Kidney (tissue), 22 donors: ENCODE measurements at places on chromosomes 3 and 15.

DNA sequence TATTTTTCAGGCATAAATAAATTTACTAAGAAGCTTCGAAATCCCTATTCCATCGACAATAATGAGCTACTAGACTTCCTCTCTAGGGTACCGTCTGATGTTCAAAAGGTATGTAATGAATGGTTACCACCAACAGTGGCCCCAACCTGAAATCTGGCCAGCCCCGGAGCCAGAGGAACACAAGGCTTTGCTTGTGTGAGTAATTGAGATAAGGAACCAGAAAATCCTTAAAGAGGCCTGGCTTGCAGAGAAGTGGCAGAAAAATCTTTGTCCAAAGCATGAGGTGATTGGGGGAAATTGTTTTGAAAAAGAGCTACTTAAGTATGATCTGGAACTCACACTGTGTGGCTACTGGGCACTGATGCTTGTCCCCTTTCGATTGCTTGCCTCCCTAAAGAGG lies 245.3 kb downstream of the MCTP2 start:
- DNase-seq, result no peak

GRCh38 chr3:89859757-89860156 lies 752.3 kb downstream of the EPHA3 start:
- DNase-seq, result no peak

- no peak for DNase-seq
These were observed 62.9 kb downstream of the KLF15 start for GRCh38 chr3:126294211-126294808.

GRCh38 chr3:88621586-88621985 lies 471.8 kb downstream of the C3orf38 start:
- DNase-seq, result no peak

DNA sequence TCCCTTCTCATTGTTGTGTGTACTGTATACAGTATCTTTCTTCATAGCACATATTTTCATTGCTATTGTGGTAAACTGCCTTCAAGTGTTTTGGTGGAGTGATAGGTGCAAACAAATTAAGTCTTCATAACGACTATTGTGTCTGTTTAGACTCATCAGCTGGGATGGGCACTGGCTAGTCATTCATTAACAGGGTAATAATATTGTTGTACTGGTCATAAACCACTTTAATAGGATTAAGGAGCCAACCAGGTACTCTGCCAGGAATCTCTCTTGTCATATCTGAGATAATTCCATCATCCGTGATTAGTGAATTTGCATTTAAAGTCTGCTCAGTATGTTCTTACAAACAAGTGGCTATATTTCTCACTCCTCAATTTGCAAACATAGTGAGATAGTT lies 10.2 kb upstream of the TMEM45A start:
- DNase-seq, result no peak

DNA sequence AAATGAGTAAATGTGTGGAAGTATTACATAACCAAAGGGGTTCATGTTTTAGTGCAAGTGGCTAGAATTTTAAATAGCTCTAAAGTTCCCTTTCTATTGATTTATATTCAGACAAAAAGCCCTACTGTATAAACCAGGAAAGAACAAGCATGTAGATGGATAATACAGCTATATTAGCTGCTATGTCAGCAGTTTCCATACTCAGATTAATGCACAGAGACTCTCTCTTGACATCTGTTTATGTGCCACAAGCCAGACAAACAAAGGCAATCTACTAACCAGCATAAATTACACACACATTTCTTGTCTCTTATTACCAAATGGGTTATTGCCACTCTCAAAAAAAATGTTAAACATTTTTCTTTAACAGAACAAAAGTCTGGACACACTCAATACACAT lies 760.1 kb upstream of the NECTIN3 start:
- peak; percentile 1 for DNase-seq

- no peak for DNase-seq
These were observed 199.5 kb upstream of the TBL1XR1 start for GRCh38 chr3:177396733-177397132.

DNA sequence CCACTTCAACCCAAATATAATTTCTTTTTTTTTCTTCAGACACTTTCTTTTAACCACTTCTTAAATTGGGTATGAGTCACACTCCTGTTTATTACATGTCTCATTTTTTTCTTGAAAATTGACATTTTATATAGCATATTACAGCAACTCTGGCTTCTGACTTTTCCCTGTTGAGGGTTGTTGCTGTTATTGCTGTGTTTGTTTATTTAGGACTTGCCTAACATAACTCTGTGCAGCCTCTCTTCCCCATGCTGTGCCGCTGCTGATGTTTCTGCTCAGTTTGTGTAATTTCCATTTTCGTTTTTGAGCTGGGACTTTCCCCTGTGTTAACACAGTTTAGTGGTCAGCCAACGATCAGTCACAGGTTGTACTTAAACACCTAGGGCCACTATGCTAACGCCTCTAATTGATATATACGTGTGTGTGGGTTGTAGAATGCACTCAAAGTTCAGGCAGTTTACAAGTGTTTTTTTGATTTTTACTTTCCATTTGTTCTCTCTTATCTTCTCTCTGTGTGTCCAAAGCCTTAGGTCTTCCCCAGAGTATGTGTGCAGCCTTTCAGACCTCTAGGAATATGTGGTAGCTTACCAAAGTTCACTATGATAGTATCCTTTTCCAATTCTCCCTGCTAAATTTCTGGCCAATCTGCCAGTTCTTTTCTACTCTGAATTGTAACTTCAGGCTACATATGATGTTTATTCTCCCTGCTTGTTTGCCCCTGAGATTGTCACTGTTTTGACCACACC lies 337.2 kb downstream of the ZBTB20 start:
- DNase-seq, result no peak

- DNase-seq, result no peak
These were observed 201.1 kb upstream of the ARRDC4 start for GRCh38 chr15:97759363-97759762.

DNA sequence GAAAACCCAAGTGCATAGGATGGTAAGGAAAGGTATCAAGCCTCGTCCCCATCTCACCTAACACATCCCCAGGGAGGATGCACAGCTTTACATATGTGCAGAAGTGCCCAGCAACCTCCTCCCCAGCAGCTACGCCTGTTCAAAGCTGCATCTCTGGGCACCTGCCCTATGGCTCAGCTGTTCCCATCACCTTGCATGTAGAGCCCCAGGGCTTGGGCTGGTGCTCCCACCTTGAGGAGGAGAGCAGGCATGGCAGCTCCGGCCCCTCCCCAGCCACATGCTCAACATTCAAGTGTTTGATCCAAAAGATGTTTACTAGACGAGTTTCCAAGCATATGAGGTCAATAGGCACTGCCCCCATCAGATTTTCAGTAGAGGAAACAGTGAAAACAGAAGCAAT lies 173.5 kb downstream of the ATP10A start:
- DNase-seq, result no peak

DNA sequence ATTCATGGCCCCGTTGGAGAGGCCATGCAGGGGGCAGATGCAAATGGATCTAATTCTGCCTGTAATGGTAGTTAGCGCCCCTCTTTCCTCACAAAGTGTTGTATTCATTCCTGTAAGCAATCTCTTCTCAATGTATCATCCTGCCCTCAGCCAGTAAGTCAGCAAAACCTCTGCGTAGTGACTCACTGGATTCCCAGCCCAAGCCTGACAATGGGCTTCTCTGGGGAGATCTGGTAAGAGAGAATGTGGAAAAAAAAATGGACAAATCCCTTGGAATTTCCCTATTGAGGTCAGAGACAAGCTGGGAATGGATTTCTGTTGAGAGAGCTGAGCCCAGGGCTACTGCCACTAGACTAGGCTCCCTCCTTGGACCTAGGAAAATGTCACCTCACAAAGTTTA lies 25.4 kb downstream of the ADPGK start:
- no peak for DNase-seq

GRCh38 chr15:66824424-66824823 lies 122.4 kb downstream of the SMAD6 start:
- no peak for DNase-seq

GRCh38 chr3:196620161-196620604 lies 19.3 kb upstream of the NRROS start:
- no peak for DNase-seq

DNA sequence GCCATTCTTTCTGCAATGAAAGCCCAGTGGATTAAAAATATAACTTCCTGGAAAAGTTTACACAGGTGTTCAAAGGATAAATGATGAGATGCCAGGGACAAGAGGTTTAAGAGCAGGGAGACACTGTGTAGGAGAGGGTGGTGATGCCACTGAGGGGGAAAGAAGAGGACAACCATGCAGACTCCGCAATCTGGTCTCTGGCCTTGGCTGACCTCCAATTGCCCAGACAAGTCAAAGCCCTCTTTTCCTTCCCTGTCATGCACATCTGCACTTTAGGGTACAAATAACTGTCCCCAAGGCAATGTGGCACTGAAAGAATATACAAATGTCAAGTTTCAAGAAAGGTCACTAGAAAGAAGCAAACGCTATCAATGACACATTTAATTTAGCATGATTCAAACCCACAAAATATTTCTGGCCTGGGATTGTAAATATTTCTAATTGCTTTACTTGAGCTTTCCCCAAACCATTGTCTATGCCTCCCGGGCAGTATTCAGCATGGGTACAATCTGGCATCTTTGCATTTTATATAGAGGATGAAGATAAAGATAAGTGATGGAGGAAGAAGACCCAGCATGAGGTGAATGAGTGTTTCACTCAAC lies 319.4 kb downstream of the PLCL2 start:
- DNase-seq, result no peak

DNA sequence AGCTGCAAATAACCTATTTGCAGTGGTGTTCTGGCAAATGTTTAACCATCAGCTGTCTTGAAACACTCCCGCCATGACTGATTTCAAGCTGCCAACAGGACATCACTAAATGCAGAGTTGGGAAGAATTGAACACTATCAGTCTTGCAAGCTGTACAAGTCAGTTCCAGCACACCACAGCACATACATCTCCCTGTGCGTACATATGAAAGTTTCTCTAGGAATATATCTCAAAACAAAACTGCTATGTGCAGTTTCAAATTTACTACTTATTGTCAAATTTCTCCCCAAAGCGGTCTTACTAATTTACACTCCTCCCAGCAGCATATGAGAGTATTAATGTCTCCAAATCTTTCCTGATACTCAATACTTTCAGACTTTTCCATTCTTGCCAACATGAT lies 30.4 kb upstream of the CORO2B start:
- DNase-seq, result no peak

GRCh38 chr3:46681856-46682540 lies 11.5 kb downstream of the ALS2CL start:
- DNase-seq, result no peak

GRCh38 chr15:43208052-43209002 lies 12.5 kb downstream of the EPB42 start:
- DNase-seq, result no peak

DNA sequence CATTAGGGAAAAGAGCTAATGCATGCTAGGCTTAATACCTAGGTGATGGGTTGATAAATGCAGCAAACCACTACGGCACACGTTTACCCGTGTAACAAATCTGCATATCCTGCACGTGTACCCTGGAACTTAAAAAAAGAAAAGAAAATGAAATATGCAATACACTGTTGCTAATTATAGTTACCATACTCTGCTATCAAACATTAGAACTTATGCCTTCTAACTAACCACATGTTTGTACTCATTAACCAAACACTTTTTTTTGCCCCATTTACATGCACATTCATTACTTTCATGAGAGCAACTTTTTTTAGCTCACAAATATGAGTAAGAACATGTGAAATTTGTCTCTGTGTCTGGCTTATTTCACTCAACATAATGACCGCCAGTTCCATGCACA lies 253.1 kb downstream of the CGGBP1 start:
- DNase-seq, result no peak

- DNase-seq, result no peak
These were observed 31.7 kb downstream of the POC1A start for GRCh38 chr3:52122491-52122890.

DNA sequence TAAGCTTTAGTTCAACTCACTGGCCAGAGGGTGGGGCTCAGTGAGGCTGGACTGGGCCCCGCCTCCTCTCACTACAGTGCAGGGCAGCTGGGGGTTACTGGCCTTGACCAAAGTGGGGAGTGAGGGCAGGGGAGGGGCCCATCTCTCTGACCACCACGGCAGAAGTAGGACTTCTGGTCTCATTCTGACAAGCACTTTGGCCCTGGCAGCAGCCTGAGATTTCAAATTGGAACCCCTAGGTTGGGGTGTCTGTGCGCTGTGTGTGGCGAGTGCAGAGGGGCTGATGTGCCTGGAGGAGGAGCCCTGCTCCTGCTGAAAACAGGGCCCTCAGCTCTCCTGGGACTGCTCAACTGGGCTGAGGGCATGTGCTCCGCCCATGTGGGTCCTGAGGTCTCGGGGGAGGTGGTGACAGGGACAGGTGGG lies 60.3 kb upstream of the RPL32 start:
- DNase-seq, result no peak

GRCh38 chr15:68764090-68764489 lies 56.6 kb downstream of the ANP32A start:
- DNase-seq, result no peak

- peak; percentile 90 for DNase-seq
These were observed 781 bp upstream of the DAG1 start for GRCh38 chr3:49469037-49469935.

GRCh38 chr3:192063570-192063969 lies 602.6 kb downstream of the PYDC2 start:
- DNase-seq, result no peak

- peak; percentile 17 for DNase-seq
These were observed 28.6 kb upstream of the NDUFB4 start for GRCh38 chr3:120567370-120568201.

DNA sequence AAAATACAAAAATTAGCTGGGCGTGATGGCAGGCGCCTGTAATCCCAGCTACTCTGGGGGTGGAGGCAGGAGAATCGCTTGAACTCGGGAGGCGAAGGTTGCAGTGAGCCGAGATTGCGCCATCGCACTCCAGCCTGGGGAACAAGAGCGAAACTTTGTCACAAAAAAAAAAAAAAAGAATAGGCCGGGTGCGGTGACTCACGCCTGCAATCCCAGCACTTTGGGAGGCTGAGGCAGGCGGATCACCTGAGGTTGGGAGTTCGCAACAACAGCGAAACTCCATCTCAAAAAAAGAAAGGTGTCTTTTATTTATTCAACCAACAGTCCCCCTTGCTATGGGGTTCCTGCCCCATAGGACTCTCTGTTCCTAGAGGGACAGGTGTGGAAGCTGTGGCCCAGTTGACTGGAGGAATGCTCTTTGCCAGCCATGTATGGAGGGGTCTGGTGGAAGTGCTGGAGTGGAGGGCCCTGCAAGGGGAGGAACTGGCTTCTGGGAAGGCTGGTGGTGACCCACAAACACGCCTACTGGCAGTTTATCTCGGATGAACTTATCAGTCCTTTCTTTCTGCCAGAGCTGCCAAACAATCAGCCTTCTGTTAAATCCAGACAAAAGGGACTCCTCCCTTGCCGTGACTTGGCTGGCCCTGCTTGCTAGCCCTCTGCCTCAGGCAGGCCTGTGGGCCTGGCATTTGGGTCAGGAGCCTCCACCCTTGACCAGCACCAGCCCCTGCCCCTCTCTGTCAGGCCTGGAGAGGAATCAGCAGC lies 4.6 kb upstream of the DAG1 start:
- DNase-seq, result no peak

- DNase-seq, result no peak
These were observed 19.5 kb downstream of the SMARCC1 start for GRCh38 chr3:47762233-47762632.
